Bladder microvascular endothelial cell (primary cell): ENCODE measurements at places on chromosomes 7 and 10. TPM values are rescaled to one million over a fixed set of nuclear protein-coding genes. Genes with fewer than 3 reads are reported as not detected.

The PRKG1 gene
- 0.32 and 10.1 TPM in 2 replicates for total RNA-seq

The AKR1C8 gene
- total RNA-seq: 0.16 TPM in 1 of 2 replicates, not detected in the other

The ITIH5 gene
- 1.8 and 2.6 TPM in 2 replicates for total RNA-seq

The ACSL5 gene
- 35.8 and 58.8 TPM in 2 replicates for total RNA-seq

The CPA2 gene
- total RNA-seq: not detected in 2 replicates

The PSD gene
- total RNA-seq: under 0.01 and 0.44 TPM in 2 replicates

The MBL2 gene
- not detected in 2 replicates for total RNA-seq

The SORBS1 gene
- total RNA-seq: 0.44 and 0.97 TPM in 2 replicates

The FOXI2 gene
- total RNA-seq: not detected in 2 replicates

The OR2A5 gene
- not detected in 2 replicates for total RNA-seq

The SLC25A13 gene
- total RNA-seq: 18.5 and 30.3 TPM in 2 replicates

The VTI1A gene
- 13.3 and 35.8 TPM in 2 replicates for total RNA-seq

The MICU1 gene
- 28.0 and 36.3 TPM in 2 replicates for total RNA-seq

The CLDN12 gene
- total RNA-seq: 3.9 and 14.5 TPM in 2 replicates

The HOXA9 gene
- 5.0 and 5.7 TPM in 2 replicates for total RNA-seq

The SEMA4G gene
- 1.8 and 2.8 TPM in 2 replicates for total RNA-seq

The WEE2 gene
- total RNA-seq: not detected in 2 replicates

The VPS26A gene
- 28.5 and 38.0 TPM in 2 replicates for total RNA-seq

The FRMPD2 gene
- under 0.01 and 0.50 TPM in 2 replicates for total RNA-seq

The HGF gene
- 0.82 and 1.6 TPM in 2 replicates for total RNA-seq
